Adipocyte (in vitro differentiated cells): ENCODE measurements at places on chromosomes 4 and X.
A peak's percentile ranks its signal among the peaks of the same experiment; 100 is the strongest.

- no peak for DNase-seq
Measured at GRCh38 chrX:37753384-37753783, 26.5 kb upstream of the CYBB start.

DNA sequence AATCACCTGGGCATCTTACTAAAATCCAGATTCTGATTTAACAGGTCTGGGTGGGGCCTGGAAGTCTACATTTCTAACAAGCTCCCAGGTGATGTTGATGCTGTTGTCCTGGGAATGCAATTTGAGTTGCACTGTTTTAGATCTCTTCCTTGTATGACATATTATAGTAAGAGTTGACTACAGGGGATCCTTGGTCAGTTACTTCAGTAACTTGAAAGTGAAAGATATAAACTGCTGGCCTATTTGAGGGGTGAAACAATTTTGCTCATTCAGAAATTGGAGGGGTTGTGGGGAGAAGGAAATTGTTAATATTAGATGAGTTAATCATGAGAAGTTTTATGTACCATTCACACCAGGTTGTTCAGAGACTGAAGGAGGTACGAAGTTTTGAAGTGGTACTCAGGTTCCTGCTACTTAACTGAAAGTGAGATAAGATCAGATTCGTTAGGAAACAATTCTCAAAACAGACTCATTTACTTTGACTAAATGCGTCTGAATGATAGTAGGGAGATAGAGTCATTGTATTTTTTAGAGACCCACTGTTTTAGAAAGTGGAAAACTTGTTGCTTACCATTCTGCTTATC, 12.5 kb downstream of the SH2D1A start:
- DNase-seq: no peak

DNA sequence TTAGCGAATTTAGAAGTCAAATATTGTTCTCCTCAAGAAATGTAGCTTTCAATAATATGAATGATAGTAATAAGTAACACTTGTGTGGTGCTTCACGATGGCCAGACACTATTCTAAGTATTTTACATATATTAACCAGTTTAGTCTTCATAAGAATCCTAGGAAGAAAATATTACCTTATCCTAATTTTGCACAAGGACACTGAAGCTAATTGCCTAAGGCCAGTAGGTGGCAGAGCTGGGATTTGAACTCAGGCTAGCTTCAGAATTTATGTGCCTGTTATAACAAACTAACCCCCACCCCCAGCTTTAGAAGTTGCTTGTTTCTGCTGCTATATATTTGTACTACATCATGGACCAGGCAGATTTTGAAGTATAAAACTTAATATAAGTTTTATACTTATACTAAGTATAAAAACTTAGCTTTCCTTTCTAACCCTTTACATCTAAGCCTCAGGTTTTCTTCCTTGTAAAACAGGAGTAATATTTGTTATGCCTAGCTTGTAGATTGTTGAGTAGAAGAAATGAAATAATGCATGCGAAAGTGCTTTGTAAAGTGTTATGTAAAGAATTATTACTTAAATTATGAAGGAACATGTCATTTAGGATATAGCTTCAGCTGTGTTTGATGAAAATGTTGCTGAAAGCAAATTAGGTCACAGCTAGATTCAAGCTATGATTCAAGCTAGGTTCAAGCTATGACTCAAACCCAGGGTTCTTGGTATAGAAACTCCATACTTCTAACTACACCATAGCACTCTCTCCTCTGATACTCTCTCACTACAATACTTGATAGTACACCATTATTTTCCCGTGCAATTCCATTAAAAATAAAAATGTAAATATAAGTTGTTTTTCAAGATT, 4.2 kb upstream of the CDS1 start:
- DNase-seq: peak; percentile 71

- no peak for DNase-seq
Measured at GRCh38 chrX:104254442-104255115, at the start of gene ESX1. Gene ESX1, minus strand, starts transcription at chrX:104254933. Its CDS starts 84 bp downstream, at chrX:104254849.

DNA sequence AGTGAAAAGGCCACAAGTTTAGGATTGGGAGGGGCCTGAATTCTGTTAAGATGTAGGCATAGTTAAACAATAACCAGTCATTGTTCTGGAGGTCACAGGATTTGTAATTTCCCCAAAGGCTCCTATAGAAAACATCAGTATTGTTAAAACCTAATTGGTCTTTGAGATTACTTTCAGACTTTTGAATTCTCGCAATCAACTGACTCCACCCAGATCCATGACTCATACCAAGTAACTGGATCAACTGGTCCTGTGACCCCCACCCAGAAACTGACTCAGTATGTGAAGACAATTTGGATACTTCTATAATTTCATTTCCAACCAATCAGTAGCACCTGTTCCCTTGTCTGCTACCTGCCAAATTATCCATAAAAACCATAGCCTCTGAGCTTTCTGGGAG, 28.4 kb downstream of the MAGEB16 start:
- no peak for DNase-seq

GRCh38 chrX:154698630-154699248, 45.4 kb upstream of the CTAG2 start:
- no peak for DNase-seq

DNA sequence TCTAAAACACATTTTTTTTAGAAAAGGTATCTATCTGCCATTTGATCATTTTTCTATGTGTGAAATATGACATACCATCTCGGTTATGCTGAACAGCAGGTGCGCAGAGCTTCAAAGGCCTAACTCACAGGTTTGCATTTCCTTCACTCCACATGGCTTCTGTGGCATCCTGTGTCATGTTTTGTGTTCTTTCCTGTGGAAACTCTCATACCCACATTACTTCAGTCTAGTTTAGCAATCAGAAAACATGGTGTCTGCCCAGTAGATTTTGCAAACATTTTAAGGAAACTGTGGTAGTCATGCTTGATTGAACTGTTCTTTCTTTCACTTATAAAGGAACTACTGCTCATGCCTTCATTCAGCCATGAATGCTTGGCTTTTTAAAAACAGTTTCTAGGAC, 11.3 kb upstream of the ARAP2 start:
- DNase-seq: no peak

GRCh38 chr4:48248559-48248953, 21.1 kb downstream of the TEC start:
- no peak for DNase-seq

GRCh38 chrX:13090339-13091110, 46.1 kb upstream of the FAM9C start:
- peak; percentile 44 for DNase-seq

GRCh38 chr4:172489861-172490260, 676.7 kb downstream of the GALNTL6 start:
- no peak for DNase-seq

GRCh38 chrX:8044947-8045346, 117.7 kb upstream of the PNPLA4 start:
- DNase-seq: no peak

DNA sequence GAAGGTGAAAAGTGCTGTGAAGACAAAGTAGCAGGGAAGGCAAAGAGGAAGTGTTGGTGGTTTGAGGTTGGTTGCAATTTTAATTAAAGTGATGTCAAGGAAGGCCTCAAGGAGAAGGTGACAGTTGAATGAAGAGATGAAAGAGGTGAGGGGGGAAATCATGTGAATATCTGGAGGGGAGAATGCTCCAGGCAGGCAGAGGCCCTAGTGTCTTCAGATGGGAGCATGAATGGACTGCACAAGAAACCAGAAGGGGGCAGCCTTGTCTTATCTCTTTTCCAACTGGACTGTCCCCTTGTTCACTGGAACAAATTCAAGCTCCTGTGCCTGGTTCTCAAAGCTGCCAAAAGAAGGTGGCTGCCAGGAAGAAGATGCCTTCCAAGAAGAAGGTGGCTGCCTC, 68.4 kb downstream of the MAOB start:
- DNase-seq: no peak

DNA sequence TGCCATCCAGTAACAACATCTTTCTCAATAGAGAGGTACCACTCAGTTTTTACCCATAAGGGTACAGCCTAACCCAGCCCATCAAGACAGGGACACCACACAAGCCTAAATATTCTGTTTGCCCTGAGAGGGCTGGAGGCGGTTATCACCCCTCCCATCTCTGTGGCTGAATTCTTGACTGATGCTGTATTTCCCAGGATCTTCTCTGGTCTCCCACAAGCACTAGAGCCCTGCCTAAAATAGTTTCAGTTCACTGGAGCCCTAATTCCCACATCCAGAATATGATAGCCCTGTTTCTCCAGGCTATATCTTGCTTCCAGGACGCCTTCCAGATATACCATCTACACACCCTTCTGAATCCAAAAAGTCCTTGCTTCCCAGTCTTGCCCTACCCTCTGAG, 91.6 kb upstream of the NMU start:
- DNase-seq: no peak

DNA sequence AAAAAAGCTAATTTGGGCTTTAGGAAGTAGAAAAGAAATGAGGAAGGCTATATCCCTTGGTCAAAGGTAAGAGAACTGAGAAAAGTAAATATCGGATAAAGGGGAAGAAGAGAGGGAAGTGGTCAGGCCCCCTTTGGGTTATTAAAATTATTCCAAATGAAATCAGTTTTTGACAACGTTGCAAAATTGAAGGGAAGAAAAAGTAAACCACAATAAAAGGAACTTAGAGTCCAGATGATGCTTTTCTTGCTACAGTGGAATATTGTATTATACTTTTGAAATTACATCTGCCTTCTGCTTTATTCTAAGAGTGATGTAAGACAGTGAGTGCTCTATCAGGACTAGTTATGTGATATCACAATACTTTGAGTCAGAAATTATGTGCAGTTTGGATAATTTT, 59.4 kb upstream of the RBPJ start:
- no peak for DNase-seq

DNA sequence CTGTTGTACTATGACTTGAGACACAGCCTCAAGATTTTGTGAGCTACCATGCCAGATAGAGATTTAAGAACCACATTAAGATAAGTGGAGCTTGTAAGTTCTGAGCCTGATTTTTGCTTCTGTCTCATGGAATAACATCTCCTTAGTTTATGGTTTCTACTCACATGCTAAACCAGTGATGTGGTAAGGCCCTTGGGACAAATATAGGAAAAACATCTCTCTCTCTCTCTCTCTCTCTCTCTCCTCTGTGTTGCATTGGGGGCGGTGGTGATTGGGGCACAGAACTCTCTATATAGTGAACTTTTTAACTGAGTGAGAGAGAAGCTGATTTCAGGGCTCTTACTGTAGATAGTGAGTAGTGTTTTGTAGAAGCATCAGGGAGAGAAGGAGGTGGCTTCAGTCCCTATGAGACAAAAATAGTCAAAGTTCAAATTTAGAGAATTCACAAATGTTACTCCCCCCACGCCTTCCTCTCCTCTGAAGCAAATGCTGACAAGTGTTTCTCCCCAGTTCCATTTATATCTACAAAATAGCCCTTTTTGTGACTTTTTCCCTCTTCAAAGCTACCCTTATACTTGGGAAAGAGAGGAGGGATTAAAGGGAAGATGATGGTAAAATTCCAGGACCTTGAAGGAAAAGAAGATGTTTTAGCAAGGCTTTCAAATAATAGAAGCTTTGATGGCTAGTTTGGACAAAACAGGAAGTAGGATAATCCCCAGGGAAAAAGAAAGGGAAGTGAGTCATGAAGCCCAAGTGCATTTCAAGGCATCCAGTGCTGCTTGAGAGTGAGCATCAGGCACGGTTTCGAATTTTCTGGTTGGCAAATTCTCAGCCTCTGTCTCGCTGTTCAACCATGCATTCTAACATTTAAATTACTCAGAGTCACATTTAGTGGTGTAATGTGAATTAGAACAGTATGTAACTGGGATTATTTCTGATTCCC, 134.3 kb upstream of the AP1S2 start:
- peak; percentile 81 for DNase-seq

DNA sequence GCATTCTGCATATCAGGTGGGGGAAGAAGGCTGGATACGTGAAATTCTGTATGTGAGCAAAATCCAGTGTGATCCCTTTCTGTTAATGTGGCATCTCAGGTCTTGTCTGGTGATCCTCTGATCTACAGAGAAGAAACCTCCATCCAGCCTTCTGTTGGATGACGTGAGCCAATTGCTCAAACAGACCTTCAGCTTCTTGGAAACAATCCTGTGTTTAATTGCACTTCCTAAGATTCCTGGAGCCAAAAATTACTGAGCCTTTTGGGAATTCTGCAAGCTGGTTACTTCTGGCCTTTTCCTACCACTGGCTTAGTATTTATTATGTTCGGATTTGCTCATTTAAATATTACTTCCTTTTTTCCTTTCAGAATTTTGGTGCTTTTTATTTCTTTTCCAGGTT, 51.2 kb downstream of the TRIML1 start:
- DNase-seq: no peak

DNA sequence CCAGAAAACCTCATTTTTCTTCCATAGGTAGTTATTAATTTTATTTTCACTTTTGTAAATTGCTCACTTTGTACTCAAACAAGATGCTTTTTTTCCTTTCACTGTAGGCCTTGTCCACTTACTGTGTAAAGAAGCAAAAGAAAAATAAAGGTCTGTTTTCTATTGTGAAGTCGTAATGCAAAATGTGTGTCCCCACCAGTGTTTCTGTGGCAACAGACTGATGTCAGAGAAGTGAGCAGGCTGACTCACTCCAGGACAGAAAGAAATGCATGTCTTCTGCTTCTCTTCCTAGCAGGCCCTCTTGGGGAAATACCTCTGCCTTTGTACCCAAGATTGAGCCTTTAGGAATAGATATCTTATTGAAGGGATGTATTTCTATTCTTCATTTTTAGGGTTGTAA, 30.3 kb downstream of the INPP4B start:
- DNase-seq: peak; percentile 86

GRCh38 chr4:101020956-101021355, 326.4 kb downstream of the PPP3CA start:
- DNase-seq: peak; percentile 60
